ENCODE measurements at places on chromosomes 16 and 17.

DNA sequence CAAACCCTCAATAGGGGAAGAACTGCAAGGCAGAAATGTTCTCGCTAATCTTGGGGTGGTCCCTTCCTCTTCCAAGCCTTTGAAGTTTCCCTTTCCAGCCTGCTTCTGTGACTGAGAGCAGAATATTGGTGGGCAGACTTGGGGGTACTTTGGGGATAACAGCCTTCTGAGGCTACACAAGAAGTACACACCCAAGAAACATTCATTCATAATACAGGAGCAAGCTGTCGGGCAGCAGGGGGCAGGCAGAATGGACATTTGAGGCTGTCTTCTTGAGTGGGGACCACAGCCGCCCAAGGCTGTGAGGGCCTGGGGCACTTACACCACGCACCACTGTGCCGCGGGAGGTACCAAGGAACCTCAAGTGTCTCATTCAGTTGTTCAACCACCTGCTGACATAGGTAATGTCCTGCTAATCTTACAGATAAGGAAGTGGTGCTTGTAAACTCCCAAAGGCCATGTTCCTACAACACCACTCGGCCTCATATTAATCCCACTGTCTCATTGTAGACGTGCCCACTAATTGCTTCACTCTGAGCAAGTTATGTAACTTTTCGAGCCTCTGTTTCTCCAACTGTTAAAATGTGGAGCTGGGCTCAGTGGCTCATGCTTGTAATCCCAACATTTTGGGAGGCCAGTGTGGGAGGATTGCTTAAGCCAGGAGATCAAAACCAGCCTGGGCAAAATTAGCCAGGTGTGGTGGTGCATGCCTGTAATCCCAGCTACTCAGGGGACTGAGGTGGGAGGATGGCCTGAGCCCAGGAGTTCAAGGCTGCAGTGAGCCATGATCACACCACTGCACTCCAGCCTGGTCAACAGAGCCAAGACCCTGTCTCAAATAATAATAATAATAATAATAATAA lies 2.5 kb upstream of the MRPS23 start:
- peak; percentile 33 for DNase-seq

- DNase-seq, result no peak
These were observed 6.5 kb downstream of the FNDC8 start for GRCh38 chr17:35127751-35128514.

- no peak for DNase-seq
These were observed 145.5 kb downstream of the SEC14L1 start for GRCh38 chr17:77286391-77286640.

DNA sequence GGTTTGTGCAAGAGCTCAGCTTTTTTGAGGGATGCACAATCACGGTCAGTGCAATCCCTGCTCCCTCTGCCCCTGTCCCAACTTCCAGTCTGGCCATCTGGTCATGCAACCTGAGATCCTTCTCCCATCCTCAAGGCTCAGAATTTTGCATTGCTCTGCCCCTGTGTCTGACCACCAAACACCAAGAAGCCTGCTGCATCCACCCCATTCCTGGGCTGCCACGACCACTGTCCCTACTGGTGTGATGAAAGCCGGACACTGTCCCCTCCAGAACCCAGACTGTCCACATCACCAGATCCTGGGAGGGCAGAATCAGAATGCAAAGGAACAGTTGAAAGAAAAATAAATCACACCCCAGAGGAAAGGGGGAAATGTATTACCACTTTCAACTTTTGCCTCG lies 231.0 kb downstream of the C16orf78 start:
- no peak for DNase-seq

DNA sequence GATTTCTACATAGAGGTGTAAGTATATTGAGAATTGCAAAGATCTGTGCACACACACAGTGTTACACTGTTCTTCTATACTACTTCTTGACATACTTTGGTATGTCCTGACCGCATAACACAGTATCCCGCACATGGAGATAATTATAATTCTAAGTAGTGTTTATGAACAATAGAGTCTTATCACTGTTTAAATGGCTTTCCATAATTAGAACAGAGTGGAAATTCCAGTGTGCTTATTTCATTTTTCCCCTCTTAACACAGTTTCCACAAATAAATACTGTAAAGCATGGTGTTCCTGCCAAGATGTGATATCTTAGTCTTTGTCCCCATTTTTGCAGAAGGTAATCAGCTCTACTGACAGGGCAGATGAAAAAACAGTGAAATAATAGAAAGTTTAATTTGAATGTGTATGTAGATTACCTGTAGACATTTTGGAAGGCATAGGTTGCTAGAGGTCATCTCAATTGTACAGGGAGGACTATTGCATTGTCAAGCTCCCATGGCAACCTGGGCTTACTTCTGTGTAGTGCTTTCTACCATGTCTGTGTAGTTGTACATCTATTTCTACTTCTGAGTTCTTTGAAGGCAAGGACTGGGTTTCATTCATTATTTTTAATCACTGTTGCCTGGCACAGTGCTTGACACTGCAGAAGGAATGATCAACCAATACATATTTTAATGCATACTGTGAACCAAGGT lies 10.1 kb upstream of the KRT28 start:
- no peak for DNase-seq

DNA sequence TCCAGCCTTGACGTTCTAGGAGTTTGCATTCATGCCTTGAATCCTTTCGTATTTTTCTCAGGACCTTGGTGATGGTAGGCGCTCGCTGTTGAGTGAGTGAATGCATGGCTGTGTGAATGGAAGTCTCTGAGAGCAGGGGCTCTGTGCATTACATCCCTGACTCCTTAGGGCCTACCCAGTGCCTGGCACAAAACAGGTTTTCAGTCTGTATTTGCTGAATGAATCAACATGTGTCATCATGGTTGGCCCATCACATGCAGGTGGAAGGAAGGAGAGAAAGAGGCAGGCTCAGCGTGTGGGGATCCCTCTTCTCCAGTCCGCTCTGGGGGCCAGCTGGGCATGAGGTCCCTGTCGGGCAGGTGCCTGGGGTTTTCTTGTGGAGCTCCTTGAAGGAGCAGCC lies 8.7 kb downstream of the RAP1GAP2 start:
- DNase-seq, result no peak

DNA sequence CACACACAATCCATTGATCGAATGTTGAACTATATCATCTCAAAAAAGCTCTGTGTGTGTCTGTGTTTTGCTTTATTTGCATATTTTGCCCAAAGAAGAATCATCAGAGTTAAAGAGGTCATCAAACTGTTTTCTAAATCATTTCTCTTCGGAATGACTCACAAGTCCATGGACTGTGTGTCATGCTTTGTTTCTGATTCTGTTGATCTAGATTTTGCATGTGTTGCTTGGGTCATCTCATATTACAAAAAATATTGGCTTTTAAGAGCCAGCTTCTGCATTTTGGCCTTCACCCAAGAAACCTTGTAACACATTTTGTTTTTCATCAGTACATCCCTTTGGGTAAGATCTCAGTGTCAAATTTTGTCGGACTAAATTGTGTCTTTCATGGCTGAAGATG lies 471.2 kb upstream of the HSBP1 start:
- no peak for DNase-seq

DNA sequence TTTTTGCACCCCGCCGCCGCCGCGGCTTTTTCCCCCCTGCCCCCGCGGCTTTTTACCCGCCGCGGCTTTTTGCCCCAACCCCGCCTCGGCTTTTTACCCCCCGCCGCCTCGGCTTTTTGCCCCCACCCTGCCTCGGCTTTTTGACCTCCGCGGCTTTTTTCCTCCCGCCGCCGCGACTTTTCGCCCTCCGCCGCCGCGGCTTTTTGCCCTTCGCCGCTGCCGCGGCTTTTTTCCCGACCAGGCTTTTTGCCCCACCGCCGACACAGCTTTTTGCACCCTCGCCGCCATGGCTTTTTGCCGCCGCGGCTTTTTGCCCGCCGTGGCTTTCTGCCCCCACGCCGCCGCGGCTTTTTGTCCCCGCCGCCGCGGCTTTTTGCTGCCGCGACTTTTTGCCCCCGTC lies 137.0 kb upstream of the TP53TG3D start:
- no peak for DNase-seq

DNA sequence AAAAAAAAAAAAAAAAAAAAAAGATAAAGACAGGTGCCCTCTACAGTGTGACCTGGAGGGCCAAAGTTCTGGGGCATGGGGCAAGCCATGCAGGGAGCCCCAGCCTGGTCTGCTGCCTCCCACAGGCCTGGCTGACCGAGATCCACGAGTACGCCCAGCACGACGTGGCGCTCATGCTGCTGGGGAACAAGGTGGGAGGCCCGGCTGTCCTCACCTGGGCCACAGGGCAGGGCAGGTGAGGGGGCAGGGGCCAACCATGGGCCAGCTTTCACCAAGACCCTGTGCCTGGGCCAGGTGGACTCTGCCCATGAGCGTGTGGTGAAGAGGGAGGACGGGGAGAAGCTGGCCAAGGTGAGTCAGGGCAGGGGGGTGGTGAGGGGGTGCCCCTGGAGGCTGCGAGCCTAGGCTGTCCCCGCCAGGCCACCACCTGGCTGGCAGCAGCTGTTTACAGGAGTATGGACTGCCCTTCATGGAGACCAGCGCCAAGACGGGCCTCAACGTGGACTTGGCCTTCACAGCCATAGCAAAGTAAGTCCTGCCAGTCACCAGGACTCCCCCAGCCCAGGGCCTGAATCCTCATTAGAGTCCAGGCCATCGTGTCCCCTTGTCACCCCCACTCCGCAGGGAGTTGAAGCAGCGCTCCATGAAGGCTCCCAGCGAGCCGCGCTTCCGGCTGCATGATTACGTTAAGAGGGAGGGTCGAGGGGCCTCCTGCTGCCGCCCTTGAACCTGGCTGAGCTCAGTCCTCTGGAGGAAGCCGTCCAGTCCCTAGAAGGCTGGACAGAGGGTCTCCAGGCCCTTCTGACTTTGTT lies 2.7 kb upstream of the TRAF7 start:
- DNase-seq, result no peak

DNA sequence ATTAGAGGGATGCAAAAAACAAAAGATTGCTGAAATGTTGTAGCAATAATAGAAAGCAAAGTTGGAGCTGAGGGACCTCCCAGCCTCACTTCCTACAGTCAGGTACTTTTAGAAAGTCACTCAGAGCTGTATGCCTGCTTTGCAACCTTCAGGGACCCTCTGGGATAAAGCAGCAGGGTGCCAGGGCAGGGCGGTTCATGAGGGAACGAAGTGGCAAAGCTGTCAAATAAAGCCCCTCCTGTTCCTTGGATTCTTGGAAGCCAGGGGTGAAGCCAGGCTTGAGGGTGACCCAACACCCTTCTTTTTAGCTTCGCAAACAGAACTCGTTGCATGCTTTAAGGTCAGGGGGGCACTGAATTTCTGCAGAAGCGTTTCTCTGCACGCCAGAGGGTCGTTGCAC lies 767 bp downstream of the ATP2C2 start:
- no peak for DNase-seq

DNA sequence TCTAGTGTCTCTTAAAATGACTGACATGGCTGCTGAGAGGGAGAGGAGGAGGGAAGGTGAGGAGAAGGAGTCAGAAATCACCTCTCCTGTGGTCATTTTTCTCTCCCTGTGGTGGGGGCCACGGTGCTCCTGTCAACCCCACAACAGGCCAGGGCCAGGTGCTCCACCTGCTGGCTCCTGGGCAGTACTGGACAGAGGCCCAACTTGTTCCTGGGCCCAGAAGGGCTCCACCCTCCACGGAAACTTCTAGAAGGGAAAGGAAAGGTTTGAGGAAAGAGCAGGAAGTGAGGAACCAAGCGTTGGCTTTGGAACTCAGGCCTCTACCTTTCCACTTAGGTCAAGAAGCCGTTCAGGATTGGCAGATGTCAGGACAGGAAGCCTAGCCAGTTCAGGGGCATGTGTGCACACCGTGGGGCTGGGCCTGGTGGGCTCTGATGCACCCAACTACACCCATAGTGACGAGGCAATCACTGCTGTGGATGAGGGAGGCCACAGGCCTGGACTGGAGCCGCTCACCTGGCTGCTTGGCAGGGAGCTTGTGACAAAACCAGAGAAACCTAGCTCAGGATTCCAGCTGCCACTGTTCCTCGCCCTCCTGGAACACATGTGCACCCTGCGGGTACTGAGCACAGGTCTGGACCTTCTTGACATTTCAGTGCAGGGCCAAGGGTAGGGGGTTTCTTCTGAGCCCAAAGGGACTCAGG lies 36.1 kb downstream of the WNT3 start:
- DNase-seq, result no peak

GRCh38 chr17:80244871-80245509 lies 15.7 kb upstream of the RNF213 start:
- no peak for DNase-seq

GRCh38 chr17:57834146-57834741 lies 15.6 kb downstream of the MRPS23 start:
- no peak for DNase-seq

DNA sequence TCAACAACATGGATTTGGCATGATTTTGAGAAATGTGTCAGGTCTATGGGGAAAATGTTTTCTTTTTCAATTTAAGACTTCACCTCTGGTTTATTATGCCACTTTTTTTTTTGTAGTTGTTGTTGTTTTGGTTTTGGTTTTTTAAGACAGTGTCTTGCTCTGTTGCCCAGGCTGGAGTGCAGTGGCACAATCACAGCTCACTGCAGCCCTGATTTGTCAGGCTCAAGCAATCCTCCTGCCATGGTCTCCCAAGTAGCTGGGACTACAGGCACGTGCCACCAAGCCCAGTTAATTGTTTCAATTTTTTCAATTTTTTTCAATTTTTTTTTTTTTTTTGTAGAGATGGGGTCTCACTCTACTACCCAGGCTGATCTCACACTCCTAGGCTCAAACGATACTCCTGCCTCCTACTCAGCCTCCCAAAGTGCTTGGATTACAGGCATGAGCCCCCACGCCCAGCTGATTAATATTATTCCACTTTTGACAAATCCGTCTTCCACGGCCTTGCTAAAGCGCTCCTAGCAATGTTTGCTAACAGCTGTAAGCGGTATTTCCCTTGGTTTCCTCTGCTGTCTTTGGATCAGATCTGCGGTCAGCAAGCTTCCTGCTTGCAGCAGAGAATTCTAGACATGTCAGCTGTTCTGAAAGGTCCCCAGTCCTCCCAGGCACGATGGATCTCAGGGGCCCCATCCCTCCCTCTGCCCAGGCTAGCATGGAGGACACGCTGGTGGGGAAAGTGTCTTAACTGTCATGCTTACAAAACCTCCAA lies 7.0 kb upstream of the MILR1 start:
- peak; percentile 86 for DNase-seq

GRCh38 chr17:27489045-27489715 lies 32.9 kb downstream of the KSR1 start:
- DNase-seq, result no peak

- DNase-seq, result no peak
These were observed 1.2 kb upstream of the BLTP2 start for GRCh38 chr17:28646039-28646754.

DNA sequence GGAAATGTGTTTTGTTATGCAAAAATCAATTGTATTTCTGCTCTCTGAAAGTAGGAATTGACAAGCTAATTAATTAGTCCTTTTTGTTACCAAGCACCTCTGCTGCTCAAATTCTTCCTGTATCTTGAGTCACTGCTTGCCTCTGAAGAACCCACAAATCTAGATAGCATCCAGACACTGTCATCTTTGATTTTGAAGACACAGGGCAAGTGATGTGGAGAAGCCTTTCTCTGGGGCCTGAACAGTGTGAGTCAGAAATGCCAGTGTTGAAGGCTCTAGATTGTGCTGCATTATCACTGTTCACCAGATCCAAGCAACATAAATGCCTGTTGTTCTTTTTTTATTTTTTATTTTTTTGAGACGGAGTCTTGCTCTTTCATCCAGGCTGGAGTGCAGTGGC lies 10.9 kb upstream of the ST6GALNAC1 start:
- no peak for DNase-seq
